ENCODE measurements at places on chromosomes 6 and 20.

- DNase-seq, result no peak
Measured at GRCh38 chr6:25320459-25320858, 41.3 kb downstream of the CARMIL1 start.

GRCh38 chr20:44720621-44720996 is 5.4 kb downstream of the CCN5 start:
- no peak for DNase-seq

DNA sequence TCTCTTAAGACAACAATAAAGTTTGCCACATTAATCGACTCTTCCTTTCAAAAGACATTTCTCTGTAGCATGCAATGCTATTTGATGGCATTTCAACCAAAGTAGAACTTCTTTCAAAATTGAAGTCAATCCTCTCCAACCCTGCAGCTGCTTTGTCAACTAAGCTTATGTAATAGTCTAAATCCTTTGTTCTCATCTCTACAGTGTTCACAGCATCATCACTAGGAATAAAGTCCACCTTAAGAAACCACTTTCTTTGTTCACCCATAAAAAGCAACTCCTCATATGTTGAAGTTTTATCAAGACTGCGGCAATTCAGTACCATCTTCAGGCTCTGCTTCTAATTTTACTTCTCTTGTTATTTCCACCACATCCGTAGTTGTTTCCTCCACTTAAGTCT is 11.5 kb upstream of the BLOC1S5 start:
- DNase-seq, result no peak

GRCh38 chr6:16840291-16840690 is 79.0 kb upstream of the ATXN1 start:
- DNase-seq, result no peak

DNA sequence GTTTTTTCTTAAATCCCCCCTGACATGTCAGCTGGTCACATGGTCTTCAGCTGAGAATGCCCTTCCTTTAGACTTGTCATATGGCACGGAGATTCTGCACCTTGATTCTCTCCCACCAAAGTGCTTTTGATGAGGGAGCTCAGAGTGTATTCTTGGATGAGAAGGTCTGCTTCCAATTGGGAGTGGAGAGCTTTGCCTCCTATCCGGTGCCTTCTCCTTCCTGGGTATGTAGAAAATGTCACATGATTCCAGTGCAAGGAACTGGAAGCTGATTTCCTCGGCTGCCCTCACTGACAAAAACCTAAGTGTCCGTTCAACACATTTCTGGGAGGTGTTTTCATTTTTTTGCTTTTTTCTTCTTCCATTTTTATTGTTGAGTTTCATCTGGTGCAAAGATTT is 197.2 kb downstream of the TFAP2C start:
- DNase-seq, result no peak

GRCh38 chr6:106538145-106538544 is 91.2 kb downstream of the RTN4IP1 start:
- DNase-seq, result no peak

DNA sequence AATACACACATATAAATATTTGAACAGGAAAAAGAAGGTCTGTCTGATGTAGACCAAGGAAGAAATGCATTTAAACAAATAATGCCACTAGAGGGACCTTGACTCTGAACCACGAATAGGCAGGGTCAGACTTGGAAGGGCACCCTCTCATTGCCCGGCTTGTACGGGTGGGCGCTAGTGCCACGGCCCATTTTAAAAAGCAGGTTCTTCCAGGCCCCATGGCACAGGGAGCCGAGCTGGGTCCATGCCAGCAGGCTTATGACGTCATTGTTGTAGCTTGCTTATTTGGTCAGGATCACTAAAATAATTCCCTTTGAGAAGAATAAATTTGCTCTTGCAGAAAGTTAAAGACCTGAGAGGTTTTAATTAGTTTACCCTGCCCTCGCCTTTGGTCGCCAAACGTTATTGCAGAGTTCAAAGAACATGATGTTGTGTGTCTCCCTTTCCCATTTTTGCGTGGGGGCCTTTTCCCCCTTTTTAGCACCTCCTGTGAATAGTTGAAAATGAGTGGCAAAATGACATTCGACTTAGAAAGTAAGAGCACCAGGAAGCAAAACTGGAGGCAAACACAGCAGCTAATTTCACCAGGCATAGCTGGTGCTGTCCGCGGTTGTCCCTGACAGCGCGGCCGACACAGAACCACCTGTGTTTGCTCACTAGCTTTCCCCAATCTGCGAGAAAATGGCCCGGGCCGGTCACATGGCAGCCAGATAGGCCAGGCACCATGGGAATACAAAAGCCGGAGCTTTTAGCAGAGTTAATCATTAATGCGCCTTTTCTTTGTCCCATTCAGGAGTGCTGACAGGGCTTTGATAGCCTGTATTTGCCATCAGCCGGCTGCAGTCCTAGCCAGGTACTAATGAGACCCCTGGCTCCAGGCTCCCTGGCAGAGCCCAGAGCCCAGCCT is 93.8 kb downstream of the FOXA2 start:
- peak; percentile 9 for DNase-seq

All from NCI-H1417 (cell line).